ENCODE measurements at places on chromosomes 12 and 14.

- DNase-seq: no peak
Observed at GRCh38 chr12:114425031-114425626, 19.2 kb upstream of the TBX5 start.

DNA sequence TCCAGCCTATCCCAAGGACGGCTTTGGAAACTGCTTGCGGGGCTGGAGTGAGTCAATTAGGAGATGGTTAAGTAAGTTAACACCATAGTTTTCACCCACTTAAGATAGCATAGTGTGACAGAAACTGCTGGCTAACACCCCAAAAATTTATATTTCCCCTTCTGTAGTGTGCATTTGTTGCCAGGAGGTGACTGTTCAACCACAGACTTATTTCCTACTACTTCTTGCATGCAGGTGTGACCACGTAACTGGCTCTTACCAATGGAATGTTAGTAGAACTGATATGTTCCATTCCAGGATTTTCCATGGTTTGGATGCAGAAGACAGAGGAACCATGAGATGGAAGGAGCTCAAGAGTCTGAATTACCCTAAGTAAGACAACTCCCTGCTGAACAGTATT is 52.9 kb upstream of the SLC35F4 start:
- no peak for DNase-seq

- no peak for DNase-seq
Observed at GRCh38 chr14:78863143-78863542, 693.0 kb downstream of the NRXN3 start.

DNA sequence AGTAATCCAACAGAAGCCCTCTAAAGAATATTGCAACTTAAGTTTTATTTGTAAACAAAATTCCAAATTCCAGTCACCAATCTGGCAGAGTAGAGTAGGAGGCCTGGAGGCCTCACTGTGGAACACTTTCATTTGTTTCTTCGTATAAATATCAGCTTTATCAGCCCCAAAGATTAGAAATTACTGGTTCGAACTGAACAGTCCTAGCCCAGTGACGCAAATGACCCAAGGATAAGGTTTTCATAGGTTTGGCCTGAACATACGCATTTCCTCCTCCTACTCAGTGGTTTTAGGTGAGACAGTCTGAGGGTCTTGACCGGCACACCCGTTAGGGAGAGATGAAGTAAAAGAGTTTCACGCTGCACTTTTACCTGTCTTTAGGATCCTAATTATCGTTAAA is 1.7 kb downstream of the CDC42BPB start:
- no peak for DNase-seq

DNA sequence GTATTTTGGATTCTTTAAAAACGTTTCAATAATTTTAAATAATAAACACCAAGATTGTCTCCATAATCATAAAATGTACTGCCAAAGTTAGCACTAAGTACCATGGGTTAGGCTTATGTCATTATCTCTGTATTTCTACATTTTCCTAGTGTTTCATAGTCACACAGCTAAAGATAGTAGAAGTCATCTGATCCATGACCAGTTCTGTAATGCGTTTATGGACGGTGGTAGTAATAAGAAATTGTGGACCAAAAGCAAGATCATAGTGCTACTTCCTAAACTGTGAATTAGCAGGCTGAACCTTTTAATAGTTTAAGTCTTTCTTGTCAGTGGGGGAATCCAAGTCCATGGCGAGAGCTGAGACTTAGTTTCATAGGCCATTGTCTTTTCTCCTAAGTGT is 142.1 kb downstream of the AKAP6 start:
- DNase-seq: no peak

DNA sequence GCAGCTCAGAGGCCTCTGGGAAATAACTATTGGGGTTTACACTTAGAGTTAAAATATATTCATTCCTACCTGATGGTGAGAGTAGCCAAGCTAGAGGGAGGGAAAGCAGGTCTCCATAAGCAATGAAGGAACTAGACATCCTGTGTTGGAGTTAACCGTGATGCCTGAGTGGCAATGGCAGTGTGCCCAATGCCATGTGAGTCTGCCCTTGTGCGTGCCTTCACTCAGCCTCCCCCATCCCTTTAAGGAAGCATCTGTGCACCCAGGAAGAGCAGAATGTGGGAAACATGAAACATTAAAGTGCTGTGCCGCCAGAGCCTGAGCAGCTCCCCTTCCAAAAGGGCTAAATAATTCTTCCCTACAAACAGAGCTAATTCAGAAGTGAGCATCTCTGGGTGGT is 76.3 kb downstream of the COX16 start:
- DNase-seq: no peak

DNA sequence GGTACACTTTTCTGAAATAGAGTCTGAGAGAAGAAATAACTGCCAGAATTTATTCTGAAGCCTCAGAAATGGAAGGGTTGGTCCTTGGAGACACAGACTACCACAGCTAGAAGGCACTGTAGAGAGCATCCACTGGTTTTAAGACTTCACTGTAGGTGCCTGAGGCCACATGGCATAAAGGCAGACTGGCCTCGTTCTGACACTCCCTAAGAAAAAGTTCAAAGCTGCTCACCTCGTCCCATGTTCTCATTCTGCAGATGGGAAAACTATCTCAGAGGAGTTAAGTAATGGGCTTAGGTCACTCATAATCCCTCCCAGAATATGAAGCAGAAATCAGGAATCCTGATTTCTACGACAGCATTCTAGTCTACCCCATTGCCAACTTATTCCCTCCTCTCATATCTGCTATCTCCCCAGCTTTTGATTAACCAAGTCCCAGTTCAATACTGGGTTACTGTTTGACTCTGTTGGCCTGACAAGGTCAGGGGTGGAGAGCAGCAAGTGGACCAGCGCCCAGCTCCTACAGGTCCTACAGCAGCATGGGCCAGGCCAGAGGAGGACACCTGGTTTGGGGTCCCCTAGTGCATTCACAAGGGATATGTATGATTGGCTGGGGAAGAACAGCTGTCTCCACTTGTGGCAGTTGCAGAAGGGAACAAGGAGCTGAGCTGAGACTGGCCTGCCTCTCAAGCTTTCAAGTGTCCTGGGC is 3.7 kb downstream of the ITGA5 start:
- DNase-seq: no peak

DNA sequence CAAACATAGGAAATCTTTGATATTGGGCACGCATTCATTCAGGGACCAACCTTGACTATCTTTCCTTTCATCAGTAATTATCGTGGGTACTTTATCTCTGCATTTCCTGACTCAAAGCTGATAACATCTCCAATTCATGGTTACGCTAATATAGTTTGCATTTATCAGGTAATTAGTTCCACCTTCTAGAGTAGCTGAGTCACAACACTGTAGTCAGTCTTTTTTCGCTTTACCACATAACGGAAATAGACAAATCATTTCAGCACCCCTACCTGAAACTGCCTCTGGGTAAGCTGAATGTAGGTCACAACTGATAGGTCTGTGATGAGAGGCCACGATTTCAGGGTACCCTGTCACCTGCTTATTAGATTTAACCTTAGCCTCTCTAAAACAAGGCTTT is 36.7 kb upstream of the IL22 start:
- DNase-seq: no peak

GRCh38 chr12:42643881-42644579 is 54.5 kb upstream of the PRICKLE1 start:
- DNase-seq: no peak

DNA sequence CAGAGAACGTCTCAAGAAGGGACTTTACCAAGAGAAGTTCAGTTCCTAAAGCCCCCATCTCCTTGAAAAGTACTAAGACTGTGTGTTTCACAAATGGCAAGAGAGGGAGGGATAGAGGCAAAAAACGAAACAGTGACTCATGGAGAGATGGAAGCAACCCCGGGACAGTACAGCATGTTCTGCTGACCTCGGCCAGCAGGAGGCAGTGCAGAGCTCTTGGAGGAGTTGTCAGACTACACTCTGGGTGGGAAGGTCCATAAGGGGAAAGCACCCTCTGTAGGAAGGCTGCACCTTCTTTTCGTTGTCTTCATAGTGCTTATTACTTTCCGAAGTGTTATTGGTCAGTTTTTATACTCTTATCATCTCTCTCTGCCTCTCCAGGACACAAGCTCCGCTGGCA is 525.2 kb upstream of the CCDC196 start:
- DNase-seq: no peak

DNA sequence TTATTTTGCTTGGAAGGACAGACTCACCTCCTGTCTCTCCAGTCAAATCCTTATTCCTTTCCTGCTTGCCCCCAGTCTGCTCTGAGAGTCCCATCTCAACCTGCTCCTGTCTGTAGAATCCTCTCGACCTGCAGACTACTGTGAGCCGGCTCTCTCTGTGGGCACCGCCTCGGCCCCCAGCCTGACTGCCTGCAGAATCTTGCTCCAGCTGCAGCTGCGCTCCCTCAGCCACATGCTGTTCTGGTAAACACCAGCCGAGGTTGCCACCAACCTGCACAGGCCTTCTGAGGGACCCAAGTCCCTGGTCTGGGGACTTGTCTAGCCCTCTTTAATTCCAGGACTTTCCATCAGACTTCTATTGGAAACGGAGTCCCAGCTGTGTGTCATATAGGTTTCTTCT is 44.8 kb upstream of the PRMT8 start:
- DNase-seq: no peak

- no peak for DNase-seq
Observed at GRCh38 chr12:28130625-28131598, 59.3 kb upstream of the CCDC91 start.

DNA sequence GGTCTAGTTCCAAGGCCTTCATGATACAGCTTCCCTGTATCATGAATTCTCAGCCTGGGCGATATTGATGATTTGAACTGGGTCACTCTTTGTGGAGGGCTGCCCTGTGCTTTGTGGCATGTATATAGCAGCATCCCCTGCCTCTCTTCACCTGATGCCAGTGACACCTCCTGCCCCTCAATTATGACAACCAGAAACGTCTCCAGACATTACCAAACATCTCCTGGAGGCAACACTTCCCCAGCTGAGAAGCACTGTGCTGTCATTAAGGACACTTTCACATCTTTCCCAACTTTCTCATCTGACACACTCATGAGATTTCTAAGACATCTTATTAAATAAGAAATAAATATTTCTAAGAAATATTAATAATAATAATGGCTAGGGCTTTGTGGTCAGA is 315.3 kb downstream of the BCL11B start:
- DNase-seq: no peak

DNA sequence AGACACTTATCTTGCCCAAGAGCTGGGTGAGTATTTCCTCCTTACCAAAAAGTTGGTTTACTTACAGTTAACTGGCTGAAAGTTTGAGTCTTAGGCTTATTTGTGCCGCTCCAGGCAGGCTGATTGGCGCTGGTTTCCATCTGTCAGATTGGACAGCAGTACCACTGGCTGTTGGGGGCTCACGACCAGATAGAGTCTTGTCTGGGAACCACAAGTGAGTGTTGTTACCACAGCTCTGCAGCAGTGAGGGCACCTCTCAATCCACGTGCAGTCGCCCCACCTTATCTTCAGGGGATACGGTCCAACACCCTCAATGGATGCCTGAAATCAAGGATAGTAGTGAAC is 58.9 kb downstream of the DDX51 start:
- DNase-seq: no peak

GRCh38 chr12:86006727-86007126 is 132.6 kb downstream of the NTS start:
- no peak for DNase-seq

- no peak for DNase-seq
Observed at GRCh38 chr12:46265102-46265501, 3.7 kb downstream of the SLC38A1 start.

GRCh38 chr14:81765651-81766275 is 232.1 kb upstream of the SEL1L start:
- no peak for DNase-seq

GRCh38 chr12:65653946-65654629 is 170.2 kb upstream of the HMGA2 start:
- no peak for DNase-seq

DNA sequence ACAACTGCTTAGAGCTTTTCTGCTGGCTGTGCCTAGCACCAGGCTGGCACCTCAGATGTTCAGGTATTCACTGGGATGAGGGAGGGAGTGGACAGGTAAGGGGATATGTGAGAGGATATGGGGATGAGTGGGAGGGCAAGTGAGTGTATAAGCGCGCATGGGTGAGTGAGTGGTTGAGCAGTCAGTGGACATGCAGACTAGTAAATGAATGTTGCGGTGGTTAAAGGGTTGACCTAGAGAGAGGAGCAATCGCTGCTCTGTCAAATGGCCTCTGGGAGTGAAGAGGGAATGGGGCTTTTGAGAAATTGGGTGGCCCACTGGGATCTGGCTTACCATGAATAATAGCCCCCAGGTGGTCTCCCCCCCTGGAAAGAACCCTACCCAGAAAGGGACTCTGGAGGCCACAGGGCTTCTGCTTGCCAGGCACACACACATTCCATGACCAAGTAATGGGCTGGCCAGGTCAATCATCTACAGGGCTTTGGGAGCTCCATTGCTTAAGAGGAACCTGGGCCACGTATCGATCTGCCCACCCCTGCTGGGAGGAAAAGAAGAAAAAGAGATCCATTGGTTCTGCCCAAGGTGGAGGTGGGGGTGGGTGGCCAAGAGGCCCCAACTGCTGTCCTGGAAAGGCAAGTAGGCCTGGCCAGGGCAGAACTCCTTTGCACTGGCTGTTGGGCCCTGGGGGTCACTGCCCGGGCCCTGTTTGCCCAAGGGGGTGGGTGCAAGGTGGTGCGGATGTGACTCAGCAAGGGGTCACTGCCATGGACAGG is 30.8 kb upstream of the ZFP36L1 start:
- DNase-seq: no peak

- DNase-seq: no peak
Observed at GRCh38 chr12:51846911-51847642, 1.4 kb downstream of the FIGNL2 start.

DNA sequence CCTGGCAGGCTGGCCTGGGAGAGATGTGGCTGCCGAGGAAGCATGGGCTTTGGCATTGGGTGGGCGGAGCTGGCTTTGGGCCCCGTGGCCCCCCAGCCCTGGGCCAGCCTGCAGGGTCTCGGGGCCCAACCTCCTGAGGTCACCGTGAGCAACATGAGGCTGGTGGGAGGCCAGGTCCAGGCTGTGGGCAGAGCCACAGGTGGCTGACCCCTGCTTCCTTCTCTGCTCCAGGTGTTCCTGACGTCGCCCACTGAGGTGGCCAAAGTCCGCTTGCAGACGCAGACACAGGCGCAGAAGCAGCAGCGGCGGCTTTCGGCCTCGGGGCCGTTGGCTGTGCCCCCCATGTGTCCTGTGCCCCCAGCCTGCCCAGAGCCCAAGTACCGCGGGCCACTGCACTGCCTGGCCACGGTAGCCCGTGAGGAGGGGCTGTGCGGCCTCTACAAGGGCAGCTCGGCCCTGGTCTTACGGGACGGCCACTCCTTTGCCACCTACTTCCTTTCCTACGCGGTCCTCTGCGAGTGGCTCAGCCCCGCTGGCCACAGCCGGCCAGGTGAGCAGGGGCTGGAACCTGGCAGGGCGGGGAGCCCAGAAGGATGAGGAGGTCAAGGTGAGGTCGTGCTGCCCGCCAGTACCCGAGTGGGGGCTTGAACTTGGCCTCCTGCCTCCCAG is 5.5 kb downstream of the SLC25A47 start:
- no peak for DNase-seq

GRCh38 chr14:71011479-71011878 is 104.2 kb downstream of the PCNX1 start:
- DNase-seq: no peak

GRCh38 chr12:195156-195555 is 18.8 kb downstream of the SLC6A12 start:
- no peak for DNase-seq

Data from NCI-H446 treated with DMSO at 0.1 percent for 48 hours (cell line).